ENCODE measurements at places on chromosomes 7 and 10. TPM values are rescaled to one million over a fixed set of nuclear protein-coding genes. Genes with fewer than 3 reads are reported as not detected.

TSPAN15 gene
- total RNA-seq = 0.91 TPM

PDE1C gene
- total RNA-seq = not detected

DNA sequence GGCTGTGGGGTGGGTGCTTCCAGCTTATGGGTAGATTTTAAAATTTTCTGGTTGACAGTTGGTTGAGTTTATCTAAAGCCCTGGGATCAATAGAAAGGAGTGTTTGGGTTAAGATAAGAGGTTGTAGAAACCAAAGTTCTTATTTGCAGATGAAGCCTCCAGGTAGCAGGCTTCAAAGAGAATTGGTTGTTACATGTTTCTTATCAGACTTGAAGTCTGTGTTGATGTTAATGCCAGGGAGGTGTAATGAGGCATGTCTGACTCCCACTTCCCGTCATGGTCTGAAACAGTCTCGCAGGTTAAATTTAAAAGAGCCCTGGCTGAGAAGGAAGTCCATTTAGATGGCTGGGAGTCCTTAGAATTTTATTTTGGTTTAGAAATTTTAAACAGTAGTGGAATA is 165.2 kb upstream of the TMEM72 start:
- no peak overlapping the region for H3K27ac ChIP-seq
- H3K36me3 ChIP-seq = no peaks in the 10 kb centered on the region
- no peak for DNase-seq
- H3K4me1 ChIP-seq = no peaks in the 10 kb centered on the region
- no peak overlapping the region for H3K4me3 ChIP-seq
- H3K27me3 ChIP-seq = peaks cover 7% of the 10 kb centered on the region

DNA sequence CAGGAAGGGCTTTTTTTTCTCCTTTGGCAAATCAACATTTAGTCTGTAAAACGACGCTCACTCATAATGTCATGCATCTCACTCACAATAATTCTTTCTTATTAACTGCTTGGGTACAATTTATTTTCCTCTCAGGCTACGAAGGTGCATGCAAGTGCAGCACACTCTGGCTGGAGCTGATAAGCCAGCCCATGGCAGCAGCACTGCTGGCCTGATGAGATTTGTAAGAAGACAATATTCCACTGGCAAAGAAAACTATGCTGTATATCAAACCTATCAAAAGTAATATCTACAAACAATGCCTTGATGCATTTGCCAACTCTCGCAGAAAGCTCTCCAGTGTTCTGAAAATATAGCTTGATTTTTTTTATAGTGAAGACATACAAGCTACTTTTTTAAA is 170.0 kb upstream of the PHF14 start:
- H3K27me3 ChIP-seq = no peaks in the 10 kb centered on the region
- H3K4me3 ChIP-seq = no peak overlapping the region
- H3K36me3 ChIP-seq = no peaks in the 10 kb centered on the region

DNA sequence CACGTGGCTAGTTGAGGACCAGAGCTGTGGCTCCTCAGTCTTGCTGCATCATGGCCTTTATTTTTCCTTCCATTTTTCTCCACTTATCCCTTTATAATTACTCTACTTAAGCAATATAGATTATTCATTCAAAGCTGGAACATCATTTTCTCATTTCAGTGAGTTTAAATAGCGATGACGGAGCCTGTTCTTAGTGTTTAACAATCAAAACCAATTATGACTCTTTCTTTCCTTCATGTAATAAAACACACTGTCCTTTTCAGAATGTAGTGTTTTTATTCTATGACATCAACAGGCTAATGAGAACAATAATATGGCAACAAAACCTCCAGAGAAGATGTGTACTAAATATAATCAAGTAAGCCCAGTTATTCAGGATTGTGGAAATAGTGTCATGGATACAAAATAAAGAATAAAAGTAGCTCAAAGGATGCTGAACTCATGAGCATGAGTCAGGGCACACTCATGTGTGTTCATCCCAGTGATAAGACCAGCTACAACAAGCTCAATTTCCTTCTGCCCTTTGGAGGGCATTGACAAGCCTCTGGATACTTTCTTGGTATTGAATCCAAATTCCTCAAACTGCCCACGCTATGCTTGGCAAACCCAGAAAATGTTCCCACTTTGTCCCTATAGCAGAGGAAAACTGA is 188.4 kb downstream of the CYP26A1 start:
- no peaks in the 10 kb centered on the region for H3K4me1 ChIP-seq
- no peaks in the 10 kb centered on the region for H3K27me3 ChIP-seq
- no peak for DNase-seq
- no peak overlapping the region for H3K27ac ChIP-seq
- H3K36me3 ChIP-seq = no peaks in the 10 kb centered on the region
- H3K4me3 ChIP-seq = no peak overlapping the region

DNA sequence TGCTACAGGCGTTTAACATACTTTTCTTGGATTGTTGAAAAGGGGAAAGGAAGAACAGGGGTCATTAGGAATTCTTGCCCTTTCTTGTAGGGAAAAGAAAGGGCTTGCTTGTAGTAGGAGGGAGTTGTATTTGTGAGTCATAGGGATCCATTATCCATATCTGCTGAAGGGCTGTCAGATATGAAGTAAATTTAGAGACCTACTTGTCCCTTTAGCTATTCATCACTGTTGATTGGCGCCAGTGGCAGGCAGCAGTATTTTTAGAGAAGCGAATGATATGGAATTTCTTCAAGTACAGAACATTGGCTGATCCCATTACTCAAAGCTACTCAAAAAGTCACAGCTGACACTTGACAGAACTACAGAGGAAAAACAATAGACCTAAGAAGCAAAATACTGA is 97.7 kb downstream of the CELF2 start:
- H3K27me3 ChIP-seq = no peaks in the 10 kb centered on the region
- peaks cover 31% of the 10 kb centered on the region for H3K4me1 ChIP-seq
- no peak for DNase-seq
- H3K36me3 ChIP-seq = peaks cover under 1% of the 10 kb centered on the region

GRCh38 chr10:74077416-74077815 is 73.2 kb downstream of the AP3M1 start:
- H3K4me1 ChIP-seq = peaks cover 40% of the 10 kb centered on the region
- H3K27ac ChIP-seq = no peak overlapping the region
- DNase-seq = no peak
- H3K4me3 ChIP-seq = no peak overlapping the region
- H3K27me3 ChIP-seq = no peaks in the 10 kb centered on the region
- peaks cover 30% of the 10 kb centered on the region for H3K36me3 ChIP-seq

GRCh38 chr10:91598211-91598977 is 34.5 kb downstream of the PPP1R3C start:
- no peak overlapping the region for H3K27ac ChIP-seq
- no peak for DNase-seq
- no peaks in the 10 kb centered on the region for H3K36me3 ChIP-seq
- H3K27me3 ChIP-seq = peaks cover 5% of the 10 kb centered on the region

GRCh38 chr10:3689871-3690510 is 95.0 kb downstream of the KLF6 start:
- peak overlapping the region; percentile 86 for H3K27ac ChIP-seq
- H3K36me3 ChIP-seq = no peaks in the 10 kb centered on the region
- H3K4me1 ChIP-seq = peaks cover 24% of the 10 kb centered on the region
- H3K27me3 ChIP-seq = no peaks in the 10 kb centered on the region
- DNase-seq = peak; percentile 46

DNA sequence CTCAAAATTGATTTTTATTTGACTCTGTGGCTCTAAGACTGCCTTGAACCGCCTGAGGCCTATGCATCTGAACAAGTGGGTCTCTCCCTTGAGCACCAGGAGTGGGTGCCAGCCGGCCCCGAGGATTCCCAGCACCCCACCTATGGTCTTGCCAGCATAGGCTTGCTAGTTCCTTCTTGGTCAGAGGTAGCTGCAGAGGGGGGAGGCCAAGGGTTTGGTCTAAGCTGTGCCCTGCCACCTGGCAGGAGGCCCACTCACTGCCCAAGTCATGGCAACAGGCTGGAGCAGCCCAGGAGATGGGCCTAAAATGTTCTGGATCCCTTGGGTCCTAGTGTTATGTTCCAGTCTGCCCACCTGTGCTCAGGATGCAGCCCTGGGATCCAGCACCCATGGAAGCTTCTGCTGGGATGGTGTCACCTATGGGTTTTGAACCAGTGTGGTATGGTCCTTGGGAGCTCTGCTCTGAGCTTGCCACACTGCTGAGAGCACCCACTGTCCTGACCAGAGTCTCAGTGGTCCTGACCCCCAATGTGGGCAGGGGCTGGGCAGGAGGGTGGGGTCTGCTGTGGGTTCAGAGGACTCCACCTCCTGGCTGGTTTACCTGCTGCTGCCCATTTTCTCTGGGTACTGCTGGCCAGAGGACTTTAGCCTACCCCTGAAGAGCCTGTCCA is 12.6 kb downstream of the YKT6 start:
- H3K27me3 ChIP-seq = no peaks in the 10 kb centered on the region
- DNase-seq = no peak
- no peak overlapping the region for H3K27ac ChIP-seq
- H3K36me3 ChIP-seq = peaks cover 18% of the 10 kb centered on the region
- no peak overlapping the region for H3K4me3 ChIP-seq

All from activated CD4-positive, alpha-beta T cell treated with anti-CD3 and anti-CD28 coated beads for 36 hours (primary cell).